ENCODE measurements at places on chromosomes 7 and 10. TPM values are rescaled to one million over a fixed set of nuclear protein-coding genes. Genes with fewer than 3 reads are reported as not detected.

- peak overlapping the region; percentile 94 for H3K27ac ChIP-seq
- peaks cover 9% of the 10 kb centered on the region for H3K36me3 ChIP-seq
- peaks cover 72% of the 10 kb centered on the region for H3K4me1 ChIP-seq
- no peak for DNase-seq
These were observed 116.6 kb downstream of the DOCK4 start for GRCh38 chr7:112089551-112089950.

- DNase-seq: peak; percentile 11
- H3K27me3 ChIP-seq: peaks cover 4% of the 10 kb centered on the region
- H3K4me1 ChIP-seq: peaks cover 5% of the 10 kb centered on the region
- no peaks in the 10 kb centered on the region for H3K36me3 ChIP-seq
These were observed 26.0 kb downstream of the LEP start for GRCh38 chr7:128266883-128267594.

DNA sequence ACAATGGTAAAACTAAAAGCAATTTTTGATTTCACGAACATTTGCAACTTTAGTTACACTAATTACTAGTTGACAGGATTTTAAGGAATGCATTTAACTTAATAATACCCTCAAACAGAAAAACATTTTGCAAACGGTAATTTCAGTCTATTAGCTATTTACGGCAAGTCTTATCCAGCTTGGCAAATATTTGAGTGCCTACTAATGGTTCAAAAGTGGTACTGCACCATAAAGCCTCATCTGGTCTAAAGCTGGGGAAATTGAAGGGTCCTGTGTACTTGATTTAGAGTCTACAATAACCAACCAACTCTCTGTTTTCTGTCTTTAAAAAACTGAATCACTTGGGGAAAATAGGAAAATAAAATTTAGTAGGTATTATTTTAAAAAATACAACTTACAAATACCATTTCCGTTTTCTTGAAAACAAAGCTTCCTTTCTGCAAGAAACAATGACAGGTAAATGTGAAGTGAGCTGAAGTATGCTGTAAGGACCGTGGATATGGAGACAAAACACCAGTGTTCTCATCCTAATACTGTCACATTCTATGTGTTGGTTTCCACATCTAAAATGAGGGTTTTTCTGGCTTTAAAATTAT lies 142.3 kb downstream of the VPS50 start:
- no peaks in the 10 kb centered on the region for H3K4me1 ChIP-seq
- H3K27ac ChIP-seq: no peak overlapping the region
- H3K27me3 ChIP-seq: no peaks in the 10 kb centered on the region
- H3K4me3 ChIP-seq: no peak overlapping the region

GRCh38 chr7:92266415-92267241 lies 20.9 kb downstream of the ANKIB1 start:
- no peak overlapping the region for H3K4me3 ChIP-seq
- no peak overlapping the region for H3K27ac ChIP-seq

- no peaks in the 10 kb centered on the region for H3K4me1 ChIP-seq
- DNase-seq: no peak
- H3K27ac ChIP-seq: no peak overlapping the region
- H3K36me3 ChIP-seq: no peaks in the 10 kb centered on the region
These were observed 57.4 kb downstream of the NPTX2 start for GRCh38 chr7:98674461-98674860.

DNA sequence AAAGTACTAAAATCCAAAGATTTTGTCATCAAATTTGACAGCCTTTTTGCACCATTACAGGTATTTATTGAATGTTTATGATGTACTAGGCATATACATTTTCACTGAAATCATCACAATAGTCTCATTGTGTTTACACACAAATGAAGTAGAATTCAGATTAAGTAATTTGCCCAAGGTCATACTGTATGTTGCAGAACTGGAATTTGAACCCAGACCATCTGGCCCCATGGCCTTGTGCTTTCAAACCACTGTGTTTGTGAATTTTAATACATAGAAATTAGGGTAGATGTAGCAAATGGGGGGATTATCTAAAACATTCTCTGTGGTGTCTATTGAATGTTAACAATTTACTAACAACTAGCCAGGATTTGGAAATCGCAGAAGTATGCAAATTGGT lies 94.8 kb downstream of the POLL start:
- no peak overlapping the region for H3K27ac ChIP-seq
- H3K36me3 ChIP-seq: no peaks in the 10 kb centered on the region
- no peak for DNase-seq
- no peak overlapping the region for H3K4me3 ChIP-seq
- H3K4me1 ChIP-seq: peaks cover 9% of the 10 kb centered on the region

DNA sequence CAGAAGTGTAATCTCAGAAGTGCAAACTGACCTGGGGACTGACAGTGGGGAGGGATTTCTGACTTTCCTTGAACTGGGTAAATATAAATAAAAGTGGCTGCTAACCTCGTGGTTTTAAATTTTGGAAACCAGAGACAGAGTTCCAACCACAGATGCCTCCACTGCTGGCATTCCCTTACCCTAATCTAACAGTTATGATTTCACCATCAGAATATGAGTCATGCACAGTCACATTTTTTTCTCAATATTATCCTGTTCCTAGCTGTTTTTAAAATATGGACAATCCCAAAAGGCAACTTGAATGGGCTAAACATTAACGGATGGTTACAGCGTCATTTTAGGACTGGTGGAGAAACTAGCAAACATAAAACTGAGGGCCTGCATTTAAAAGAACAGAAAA lies 264.3 kb upstream of the INHBA start:
- DNase-seq: no peak
- H3K4me1 ChIP-seq: no peaks in the 10 kb centered on the region
- H3K36me3 ChIP-seq: peaks cover 3% of the 10 kb centered on the region

- H3K4me3 ChIP-seq: no peak overlapping the region
- H3K27me3 ChIP-seq: peaks cover 1% of the 10 kb centered on the region
- no peak overlapping the region for H3K27ac ChIP-seq
- peaks cover 9% of the 10 kb centered on the region for H3K4me1 ChIP-seq
- no peak for DNase-seq
These were observed 55.8 kb downstream of the CNOT4 start for GRCh38 chr7:135454060-135454459.

- no peak overlapping the region for H3K4me3 ChIP-seq
- DNase-seq: no peak
- H3K36me3 ChIP-seq: peaks cover 7% of the 10 kb centered on the region
- no peak overlapping the region for H3K27ac ChIP-seq
- H3K4me1 ChIP-seq: peaks cover 17% of the 10 kb centered on the region
- no peaks in the 10 kb centered on the region for H3K27me3 ChIP-seq
These were observed 17.1 kb downstream of the CAV1 start for GRCh38 chr7:116541951-116542350.

DNA sequence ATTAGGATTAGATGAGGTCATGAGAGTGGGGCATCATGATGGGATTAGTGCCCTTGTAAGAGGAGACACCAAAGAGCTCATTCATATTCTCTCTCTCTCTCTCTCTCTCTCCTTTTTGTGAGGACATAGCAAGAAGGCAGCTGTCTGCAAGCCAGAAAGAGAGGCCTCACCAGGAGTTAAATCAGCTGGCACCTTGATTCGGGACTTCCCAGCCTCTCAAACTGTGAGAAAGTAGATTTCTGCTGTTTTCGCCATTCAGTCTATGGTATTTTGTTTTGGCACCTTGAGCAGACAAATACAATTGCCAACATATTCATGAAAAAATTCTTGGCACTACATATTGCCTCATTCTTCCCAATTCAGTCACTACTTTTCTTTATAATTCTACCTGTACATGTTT lies 20.6 kb upstream of the ATAD1 start:
- no peaks in the 10 kb centered on the region for H3K4me1 ChIP-seq
- no peak overlapping the region for H3K4me3 ChIP-seq
- no peaks in the 10 kb centered on the region for H3K36me3 ChIP-seq
- no peaks in the 10 kb centered on the region for H3K27me3 ChIP-seq

GRCh38 chr10:60186315-60187071 lies 203.2 kb downstream of the ANK3 start:
- H3K4me3 ChIP-seq: no peak overlapping the region
- H3K36me3 ChIP-seq: no peaks in the 10 kb centered on the region
- no peaks in the 10 kb centered on the region for H3K27me3 ChIP-seq
- H3K27ac ChIP-seq: no peak overlapping the region
- no peak for DNase-seq

GRCh38 chr7:144723301-144723700 lies 112.6 kb downstream of the TPK1 start:
- H3K27me3 ChIP-seq: no peaks in the 10 kb centered on the region
- DNase-seq: no peak
- H3K4me3 ChIP-seq: no peak overlapping the region
- H3K27ac ChIP-seq: no peak overlapping the region
- peaks cover 4% of the 10 kb centered on the region for H3K4me1 ChIP-seq

MICALL2 gene
- total RNA-seq: 25.0 TPM

ASIC3 gene
- 3.4 TPM for total RNA-seq

PKD2L1 gene
- total RNA-seq: 0.44 TPM

WEE2 gene
- 0.33 TPM for total RNA-seq

RBP3 gene
- total RNA-seq: not detected

Measured in endothelial cell (in vitro differentiated cells).